ENCODE measurements at places on chromosomes 12 and 14.

- no peak for DNase-seq
Observed at GRCh38 chr12:65951697-65952096, 127.4 kb downstream of the HMGA2 start.

DNA sequence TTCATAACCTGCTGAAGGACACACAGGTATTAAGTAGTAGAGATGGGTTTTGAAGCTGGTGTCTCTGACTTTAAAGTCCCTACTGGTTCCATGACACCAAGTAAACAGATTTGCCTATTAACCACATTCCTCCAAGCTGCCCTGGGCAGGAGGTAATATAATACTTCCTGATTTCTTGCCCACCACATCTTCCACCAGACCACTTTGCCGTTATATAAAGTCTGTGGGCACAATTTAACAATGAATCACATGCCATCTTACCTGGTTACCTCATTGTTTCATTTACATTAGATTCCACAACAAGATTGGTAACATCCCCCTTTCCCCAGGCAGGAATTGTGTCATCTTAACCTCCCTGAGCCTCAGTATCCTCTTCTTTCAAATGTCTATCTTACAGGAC lies 900 bp upstream of the LRRC23 start:
- DNase-seq: no peak

- no peak for DNase-seq
Observed at GRCh38 chr14:20332431-20332787, 670 bp downstream of the CCNB1IP1 start.

- DNase-seq: no peak
Observed at GRCh38 chr14:101250948-101251811, 310.1 kb upstream of the DIO3 start.

- DNase-seq: no peak
Observed at GRCh38 chr12:50110762-50111351, 1.2 kb upstream of the COX14 start.

- no peak for DNase-seq
Observed at GRCh38 chr12:44021471-44021971, 185.6 kb downstream of the TMEM117 start.

DNA sequence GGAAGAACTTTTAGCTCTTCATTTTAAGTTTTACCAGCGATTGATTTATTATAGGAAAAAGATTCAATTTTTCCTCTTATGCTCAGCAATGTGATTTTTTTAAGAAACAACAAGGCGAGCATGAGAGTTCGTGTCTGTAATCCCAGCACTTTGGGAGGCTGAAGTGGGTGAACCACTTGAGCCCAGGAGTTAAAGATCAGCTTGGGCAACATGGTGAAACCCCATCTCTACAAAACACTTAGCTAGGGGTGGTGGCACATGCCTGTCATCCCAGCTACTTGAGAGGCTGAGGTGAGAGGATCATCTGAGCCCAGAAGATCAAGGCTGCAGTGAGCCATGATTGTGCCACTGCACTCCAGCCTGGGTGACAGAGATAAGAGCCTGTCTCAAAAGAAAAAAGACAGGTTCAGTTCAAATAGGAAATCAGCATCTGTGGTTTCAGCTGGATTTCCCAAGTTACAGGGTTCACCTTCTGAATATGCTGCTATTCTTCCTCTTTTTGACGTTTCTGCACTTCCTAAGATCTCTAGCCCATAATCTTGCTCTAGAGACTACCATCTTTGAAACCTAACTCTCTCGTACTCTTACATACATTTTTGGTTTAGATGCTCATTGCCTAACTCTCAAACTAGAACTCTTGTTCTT lies 274.7 kb downstream of the SEC23A start:
- no peak for DNase-seq

DNA sequence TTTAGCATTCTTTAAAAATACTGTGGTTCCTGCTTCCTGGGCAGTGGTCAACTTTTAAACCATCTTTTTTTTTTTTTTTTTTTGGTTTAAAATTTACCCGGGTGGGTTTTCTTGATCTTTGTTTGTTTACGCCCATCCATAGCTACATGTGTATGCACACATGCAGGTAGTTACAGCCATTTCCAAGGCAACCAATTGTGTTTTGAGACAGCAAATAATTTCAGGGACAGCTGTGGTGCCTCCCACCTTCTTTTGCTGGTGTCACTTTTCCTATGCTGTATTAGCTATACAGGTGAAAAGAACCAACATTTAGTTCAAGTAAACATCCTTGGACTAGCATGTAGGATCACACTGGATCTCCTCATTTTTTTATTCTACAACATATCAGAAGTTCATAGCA lies 52.0 kb upstream of the PSMA6 start:
- no peak for DNase-seq

DNA sequence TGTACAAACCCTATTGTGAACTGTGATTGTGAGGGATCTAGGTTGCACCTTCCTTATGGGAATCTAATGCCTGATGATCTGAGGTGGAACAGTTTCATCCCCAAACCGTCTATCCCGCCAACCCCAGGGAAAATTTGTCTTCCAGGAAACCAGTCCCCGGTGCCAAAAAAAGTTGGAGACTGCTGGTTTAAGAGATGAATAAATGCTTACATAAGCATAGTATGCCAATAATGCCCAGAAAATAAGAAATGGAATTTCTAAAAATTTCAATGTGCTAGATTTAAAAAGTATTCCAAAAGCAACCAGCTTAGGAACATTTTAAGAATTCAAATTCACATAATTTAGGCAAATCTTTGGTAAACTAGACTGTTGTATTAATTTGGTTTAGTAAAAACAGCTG lies 5.4 kb upstream of the RNU6-8 start:
- DNase-seq: no peak

DNA sequence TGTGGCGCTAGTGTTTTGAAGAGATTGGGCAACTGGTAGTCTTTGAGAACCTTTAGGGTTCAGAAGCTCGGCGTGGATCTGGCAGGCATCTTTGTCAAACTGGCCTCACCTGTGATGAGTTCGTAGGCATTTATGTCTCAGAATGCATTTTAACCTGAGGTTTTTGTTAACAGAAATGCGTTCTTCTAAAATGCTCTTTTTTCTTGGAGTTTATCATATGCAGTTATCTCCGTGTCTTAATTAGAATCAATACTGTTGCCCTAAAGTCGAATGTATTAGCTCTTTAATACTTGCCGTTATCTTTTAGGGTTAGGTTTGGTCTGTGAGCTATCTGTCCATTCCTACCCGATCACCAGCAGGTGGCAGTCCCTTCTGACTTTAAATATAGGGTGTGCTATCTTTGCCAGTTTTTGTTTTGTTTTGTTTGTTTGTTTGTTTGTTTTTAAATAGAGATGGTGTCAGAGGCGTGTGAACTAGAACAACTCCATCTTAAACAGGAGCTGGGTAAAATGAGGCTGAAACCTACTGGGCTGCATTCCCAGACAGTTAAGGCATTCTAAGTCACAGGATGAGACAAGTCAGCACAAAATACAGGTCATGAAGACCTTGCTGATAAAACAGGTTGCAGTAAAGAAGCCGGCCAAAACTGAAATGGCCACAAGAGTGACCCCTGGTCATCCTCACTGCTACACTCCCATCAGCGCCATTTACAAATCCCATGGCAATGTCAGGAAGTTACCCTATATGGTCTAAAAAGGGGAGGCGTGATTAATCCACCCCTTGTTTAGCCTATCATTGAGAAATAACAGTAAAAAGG lies 1.4 kb downstream of the ATF1 start:
- DNase-seq: no peak

- DNase-seq: no peak
Observed at GRCh38 chr14:57244106-57244505, 24.6 kb downstream of the EXOC5 start.

- DNase-seq: no peak
Observed at GRCh38 chr14:36857136-36857535, 195.5 kb downstream of the PAX9 start.

- DNase-seq: no peak
Observed at GRCh38 chr14:73393375-73393774, 65.0 kb downstream of the NUMB start.

DNA sequence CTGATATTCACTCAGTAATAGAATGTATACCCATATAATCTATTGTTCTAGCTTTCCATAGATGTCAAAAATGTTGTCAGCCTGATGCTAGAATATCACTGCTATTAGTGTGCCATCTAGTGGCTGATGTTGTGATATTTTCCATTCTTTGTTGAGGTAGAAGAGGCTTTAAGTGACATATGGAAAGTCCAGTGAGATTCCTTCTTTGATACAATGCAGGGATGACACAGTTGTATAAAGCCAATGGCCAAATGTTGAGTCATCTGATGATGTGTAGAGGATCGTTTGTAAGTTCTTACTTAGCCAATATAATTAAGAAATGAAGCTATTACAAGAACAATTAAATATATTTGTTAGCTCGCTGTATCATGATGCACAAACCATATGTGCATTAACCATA lies 58.1 kb upstream of the PCED1B start:
- DNase-seq: no peak

DNA sequence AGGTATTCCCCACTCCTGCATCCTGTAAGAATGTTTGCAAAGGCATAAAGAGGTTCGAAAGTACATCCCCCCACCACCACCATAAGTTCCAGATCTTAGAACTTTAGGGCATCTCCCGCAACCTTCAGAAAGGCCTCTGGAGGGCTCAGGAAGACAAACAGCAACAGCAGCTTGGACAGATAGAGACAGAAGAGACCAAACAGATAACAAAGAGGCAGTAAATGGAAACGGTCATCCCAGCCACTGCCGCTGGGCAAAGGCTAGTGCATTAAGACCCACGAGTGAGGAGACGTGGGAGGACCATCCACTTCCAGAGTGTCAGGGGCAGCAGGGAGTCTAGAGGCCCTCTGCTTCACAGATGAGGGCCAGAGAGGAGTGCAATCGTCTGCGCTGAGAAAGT lies 124.3 kb downstream of the CRACR2A start:
- DNase-seq: no peak

GRCh38 chr14:64062381-64063115 lies 209.7 kb downstream of the SYNE2 start:
- DNase-seq: no peak

- DNase-seq: no peak
Observed at GRCh38 chr12:32265951-32266350, 133.4 kb upstream of the FGD4 start.

GRCh38 chr14:61106271-61106958 lies 125.4 kb downstream of the SLC38A6 start:
- no peak for DNase-seq

DNA sequence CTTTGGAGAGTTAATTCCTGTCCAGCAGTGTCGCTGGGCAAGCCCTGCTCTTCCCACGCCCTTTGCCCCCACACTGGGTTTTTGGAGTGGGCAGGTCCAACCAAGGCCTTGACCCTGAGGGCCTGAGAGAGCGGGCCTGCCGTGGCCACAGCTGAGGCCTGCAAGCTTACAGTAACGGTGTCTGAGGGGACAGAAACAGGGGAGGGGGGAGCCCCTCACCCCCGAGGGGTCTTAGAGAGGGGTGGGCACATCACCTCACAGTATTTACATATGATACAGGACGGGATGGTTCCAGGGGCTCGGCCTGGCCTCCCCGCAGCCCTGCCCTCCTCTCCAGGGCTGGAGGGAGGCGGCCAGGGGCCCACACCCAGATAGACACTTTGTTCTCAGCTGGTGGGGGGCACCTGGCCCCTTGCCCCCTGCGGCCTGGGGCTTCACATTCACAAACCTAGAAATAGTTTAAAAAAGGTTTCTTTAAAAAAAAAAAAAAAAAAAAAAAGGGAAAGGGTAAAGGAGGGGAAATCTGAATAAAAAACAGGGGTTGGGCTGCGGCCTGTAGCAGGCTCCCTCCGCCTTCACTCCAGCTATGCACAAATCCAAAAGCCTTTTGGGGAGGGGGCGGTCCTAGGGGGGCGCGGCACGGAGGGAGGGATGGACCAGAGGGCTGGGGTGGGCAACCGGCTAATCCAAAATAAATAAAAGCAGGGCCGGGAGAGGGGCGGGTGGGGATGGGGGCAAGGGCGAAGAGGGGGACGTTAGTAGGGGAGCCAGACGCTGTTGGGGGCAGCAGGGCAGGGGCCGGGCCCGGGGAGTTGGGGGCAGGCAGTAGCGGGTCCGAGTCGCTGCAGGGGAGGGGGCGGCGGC lies 14.8 kb upstream of the PLA2G1B start:
- no peak for DNase-seq

DNA sequence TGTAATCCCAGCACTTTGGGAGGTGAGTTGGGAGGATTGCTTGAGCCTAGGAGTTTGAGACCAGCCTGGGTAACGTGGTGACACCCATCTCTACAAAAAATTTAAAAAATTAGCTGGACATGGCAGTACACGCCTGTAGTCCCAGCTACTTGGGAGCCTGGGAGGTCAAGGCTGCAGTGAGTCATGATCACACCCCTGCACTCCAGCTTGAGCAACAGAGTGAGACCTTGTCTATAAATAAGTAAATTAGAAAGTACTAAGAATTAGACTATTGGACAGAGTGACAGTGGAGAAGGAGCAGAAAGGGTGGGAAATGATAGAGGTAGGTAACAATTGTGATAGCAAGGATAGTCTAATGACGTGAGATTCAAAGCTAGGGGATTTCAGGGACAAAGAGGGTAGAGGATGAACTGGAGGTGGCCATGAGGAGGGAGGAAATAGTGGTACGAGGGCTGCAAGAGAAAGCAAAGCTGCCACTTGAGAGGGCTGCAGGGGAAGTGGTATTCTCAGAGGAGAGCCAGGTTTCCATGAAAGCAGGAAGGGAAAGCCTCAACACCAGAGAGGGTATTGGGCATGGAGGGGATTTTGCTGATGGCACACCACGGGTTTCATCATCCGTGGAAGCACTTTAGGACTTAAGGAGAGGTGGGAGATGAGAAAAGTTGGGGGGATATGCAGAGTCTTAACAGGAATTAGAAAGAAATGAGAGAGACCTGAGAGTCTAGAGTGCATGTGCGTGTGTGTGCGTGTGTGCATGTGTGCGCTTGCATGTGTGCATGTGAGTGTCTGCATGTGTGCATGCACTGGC lies 85.6 kb downstream of the SYNE2 start:
- no peak for DNase-seq

DNA sequence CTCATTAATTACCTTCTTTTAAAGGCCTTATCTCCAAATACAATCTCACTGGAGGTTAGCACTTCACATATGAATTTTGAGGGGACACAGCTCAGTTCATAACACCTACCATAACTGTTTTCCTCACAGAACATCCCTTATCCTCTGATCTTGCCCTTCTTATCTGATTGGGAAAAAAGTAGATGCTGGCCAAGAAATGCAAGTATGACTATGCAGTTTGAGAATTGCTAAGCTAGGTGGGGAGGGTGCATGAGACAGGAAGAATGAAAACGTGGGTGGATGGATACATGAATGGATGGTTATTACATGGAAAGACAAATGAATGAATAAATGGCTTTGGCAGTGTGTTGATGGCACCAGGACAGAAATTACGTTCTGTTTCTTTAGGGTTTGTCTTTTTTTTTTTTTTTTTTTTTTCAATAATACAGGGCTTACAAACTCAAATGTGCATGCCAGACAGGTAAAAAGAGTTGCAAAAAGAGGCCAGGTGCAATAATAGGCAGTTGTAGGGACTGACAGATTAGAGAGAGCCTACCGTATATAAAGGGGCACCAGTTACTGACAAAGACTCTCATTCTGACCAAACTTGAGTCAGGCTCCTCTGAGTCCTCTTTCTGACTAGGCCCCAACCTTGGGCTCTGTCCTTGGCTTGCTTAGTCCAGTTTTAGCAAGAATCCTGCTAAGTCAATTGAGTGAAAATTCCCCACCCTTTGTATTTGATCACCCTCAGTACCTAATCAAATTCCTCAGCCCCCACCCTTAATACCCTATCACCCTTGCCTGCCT lies 304.9 kb downstream of the ZFP36L1 start:
- DNase-seq: no peak

GRCh38 chr14:90272523-90272922 lies 16.2 kb downstream of the PSMC1 start:
- no peak for DNase-seq

Measured in right forelimb (tissue), 1 donor.